BE2C (cell line): ENCODE measurements at places on chromosomes 11 and 22.

GRCh38 chr22:49657275-49657973, 170.2 kb downstream of the BRD1 start:
- DNase-seq = no peak

GRCh38 chr11:20048246-20048645, 112.0 kb downstream of the DBX1 start:
- no peak for DNase-seq

DNA sequence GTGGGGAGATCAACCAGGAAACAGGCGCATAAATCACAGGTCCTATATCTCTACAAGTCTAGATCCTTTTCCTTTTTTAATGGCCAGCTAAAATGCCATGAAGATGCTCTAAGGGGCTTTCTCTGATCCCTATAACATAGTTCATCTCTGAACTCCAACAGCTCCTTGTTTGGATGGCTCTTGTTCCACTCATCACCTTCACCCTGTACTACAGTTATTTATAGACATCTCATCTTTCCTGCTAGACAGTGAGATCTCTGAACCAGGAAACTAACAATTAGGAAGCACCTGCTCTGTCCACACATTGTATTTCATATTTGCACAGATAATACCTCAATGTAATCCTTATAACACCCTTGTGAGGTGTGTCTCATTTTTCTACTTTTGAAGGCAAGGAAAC, 31.6 kb downstream of the KCNA4 start:
- DNase-seq = no peak

DNA sequence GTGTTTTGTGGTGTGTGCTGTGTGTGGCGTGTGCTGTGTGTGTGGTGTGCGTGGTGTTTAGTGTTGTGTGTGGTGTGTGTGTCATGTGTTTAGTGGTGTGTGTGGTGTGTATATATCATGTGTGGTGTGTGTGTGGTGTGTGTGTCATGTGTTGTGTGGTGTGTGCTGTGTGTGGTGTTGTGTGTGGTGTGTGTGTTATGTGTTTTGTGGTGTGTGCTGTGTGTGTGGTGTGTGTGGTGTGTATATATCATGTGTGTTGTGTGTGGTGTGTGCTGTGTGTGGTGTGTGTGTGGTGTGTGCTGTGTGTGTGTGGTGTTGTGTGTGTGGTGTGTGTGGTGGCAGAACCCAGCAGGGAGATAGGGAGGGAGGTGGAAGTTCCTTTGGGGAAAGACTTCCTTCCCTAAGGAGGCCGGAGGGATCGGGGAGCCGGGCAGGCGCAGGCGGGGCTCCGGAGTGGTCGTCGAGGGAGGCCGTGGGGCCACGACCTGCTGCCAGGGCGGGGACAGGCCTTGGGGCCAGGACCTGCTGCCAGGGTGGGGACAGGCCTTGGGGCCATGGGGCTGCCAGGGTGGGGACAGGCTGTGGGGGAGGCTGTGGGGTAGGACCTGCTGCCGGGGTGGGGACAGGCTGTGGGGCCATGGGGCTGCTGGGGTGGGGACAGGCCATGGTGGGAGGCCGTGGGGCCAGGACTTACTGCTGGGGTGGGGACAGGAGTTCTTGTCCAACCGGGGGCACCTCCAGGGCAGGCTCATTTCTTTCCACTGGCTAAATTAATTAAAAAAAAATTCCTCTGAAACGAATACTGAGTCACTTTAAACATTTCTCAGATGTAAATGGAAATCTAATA, 15.2 kb downstream of the PIM3 start:
- DNase-seq = peak; percentile 28

- no peak for DNase-seq
Measured at GRCh38 chr22:38403812-38404211, 51.2 kb downstream of the KCNJ4 start.

- DNase-seq = no peak
Measured at GRCh38 chr11:68340003-68340767, 27.8 kb downstream of the LRP5 start.

DNA sequence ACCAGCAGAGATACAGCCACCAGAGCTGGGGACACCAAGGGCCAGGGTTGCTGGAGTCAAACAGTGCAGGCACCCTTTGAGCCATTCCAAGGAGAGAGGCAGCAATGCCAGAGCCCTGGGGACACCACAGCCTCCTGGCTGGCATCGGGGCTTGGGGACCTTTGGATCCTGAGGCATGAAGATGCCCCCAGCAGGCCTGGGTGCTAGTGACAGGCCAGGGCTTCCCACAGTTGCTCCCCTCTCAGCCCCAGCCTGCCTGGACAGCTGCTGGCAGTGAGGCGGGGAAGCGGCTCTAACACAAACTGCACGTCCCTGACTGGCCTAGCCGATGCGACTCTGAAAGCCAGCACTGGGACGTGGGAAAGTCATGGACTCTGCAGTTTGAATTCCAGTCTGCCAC, 2.7 kb downstream of the CD5 start:
- DNase-seq = no peak

GRCh38 chr22:27212617-27213177, 555.3 kb downstream of the MIAT start:
- DNase-seq = peak; percentile 64

DNA sequence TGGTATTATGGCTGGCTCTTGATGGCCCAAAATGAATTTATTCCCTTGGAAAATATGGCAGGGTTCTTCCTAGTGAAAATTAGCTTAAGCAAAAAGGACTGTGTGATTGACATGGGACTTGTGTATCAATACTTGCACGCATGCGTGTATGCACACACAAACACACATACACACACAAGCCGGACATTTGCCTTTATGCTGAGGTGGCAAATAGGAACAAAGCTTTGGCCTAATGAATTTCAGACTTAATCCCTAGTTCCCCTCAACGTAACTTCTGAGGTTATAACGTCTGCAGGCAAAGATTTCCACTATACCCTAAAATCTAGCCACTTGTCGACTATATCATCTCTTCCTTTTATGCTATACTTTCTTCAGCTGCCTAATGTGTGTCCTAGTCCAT, 2.9 kb upstream of the OR52I2 start:
- no peak for DNase-seq

DNA sequence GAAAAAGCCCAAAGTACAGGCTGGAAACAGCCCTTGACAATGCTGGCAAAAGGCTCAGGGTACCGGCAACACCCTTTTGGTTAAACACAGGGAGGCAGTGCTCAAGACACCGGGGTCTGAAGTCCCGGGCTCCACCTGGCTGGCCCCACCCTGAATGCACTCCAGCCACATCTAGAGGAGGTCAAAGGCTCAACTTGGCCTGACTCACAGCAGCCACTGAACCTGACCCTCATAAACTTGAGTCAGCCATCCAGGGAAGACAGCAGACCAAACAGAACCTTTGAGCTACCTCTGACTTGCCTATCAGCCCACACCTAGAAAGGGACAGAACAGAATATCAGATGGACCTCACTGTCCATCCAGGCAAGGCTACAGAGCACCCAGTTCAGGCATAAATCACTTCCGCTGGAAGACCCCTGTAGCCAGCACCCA, 3.8 kb downstream of the CFL1 start:
- no peak for DNase-seq

DNA sequence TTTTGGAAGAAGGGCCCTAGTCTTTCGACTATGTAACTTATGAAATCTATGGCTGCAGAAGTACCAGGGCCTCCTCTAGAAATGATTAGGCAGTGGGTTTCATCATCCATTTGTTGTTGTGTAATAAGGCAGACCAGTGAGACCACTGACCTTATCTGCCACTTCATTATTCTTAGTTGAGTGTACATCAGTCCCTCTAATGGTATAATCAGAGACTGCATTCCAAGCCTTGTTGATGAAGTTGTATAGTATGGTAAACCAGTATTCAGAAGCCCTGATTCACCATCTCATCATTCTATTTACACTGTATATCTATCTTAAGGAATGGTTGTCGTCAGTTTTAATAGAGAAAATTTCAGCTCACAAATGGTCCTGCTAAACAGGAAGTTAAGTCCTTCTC, 32.2 kb upstream of the GRIA4 start:
- DNase-seq = peak; percentile 8

DNA sequence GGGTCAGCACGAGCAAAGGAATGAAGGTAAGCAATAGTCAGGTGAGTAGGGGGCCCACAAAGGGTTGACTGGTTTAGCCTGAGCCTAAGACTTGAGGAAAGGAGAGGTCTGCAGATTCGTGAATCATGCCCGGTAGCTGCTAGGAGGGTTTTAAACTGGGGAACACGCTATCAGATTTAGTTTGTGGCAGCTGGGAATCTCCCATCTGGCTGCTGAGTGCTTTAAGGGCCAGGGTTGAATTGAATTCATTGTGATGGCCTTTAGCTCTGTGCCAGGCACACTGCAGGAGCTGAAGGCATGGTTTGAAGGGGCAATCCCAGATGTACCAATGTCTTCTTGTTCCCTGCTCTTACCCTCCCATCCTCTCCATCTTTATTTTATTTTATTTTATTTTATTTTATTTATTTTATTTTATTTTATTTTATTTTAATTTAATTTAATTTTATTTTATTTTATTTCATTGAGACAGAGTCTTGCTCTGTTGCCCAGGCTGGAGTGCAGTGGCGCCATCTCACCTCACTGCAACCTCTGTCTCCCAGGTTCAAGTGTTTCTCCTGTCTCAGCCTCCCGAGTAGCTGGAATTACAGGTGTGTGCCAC, 1.9 kb upstream of the NECTIN1 start:
- no peak for DNase-seq

DNA sequence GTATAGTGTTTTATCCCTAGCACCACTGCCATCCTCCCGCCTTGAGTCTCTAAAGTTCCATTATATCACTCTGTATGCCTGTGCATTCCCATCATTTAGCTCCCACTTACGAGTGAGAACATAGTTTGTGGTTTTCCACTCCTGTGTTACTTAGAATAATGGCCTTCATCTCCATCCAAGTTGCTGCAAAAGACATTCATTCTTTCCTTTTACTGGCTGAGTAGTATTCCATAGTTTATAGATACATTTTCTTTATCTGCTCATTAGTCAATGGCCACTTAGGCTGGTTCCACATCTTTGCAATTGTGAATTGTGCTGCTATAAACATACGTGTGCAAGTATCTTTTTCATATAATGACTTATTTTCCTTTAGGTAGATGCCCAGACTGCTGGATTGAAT, 24.4 kb downstream of the TAB1 start:
- DNase-seq = no peak

- DNase-seq = no peak
Measured at GRCh38 chr11:115920092-115920461, 415.9 kb upstream of the CADM1 start.

- no peak for DNase-seq
Measured at GRCh38 chr11:99098751-99099150, 78.0 kb downstream of the CNTN5 start.

- DNase-seq = peak; percentile 74
Measured at GRCh38 chr11:10304495-10305261, at the start of gene ADM. TSS of gene ADM (plus strand) at chr11:10305073. CDS start at chr11:10305701, 628 bp downstream.

- DNase-seq = no peak
Measured at GRCh38 chr11:130029137-130029536, 26.5 kb upstream of the PRDM10 start.

- DNase-seq = no peak
Measured at GRCh38 chr11:122360875-122361274, 244.9 kb upstream of the BLID start.

DNA sequence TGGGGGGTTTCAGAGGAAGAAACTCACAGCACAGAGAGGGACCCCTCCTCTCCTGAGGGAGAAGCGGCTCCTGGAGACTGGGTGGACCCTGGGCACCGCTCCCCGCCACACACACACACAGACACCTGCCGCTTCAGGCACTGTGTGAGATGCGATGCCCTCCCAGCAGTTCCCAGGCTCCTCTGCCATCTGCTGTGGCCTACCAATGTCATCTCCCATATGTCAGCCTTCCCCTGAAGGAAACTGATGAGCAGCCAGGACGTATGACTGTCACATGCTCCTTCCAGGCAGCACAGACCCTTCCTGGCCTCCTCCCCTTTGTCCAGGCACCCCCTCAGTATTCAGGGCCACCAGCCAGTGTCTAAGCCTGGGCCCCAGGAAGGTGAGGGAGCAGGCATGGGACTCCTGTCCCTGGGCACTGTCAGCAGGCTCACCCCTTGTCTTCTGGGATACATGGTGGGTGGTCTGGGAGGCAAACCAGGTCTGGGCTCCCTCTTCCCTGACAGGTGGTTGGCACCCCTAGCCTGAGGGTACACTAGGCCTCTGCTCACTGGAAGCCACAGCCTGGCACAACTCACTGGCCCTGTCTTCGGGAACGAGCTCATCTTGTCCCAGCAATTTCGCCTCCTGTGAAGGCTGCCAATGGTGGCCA, 11.8 kb upstream of the BCR start:
- DNase-seq = no peak

- no peak for DNase-seq
Measured at GRCh38 chr22:19818324-19819207, 36.1 kb downstream of the GNB1L start.

- no peak for DNase-seq
Measured at GRCh38 chr11:47538741-47539565, 14.0 kb downstream of the CELF1 start.

DNA sequence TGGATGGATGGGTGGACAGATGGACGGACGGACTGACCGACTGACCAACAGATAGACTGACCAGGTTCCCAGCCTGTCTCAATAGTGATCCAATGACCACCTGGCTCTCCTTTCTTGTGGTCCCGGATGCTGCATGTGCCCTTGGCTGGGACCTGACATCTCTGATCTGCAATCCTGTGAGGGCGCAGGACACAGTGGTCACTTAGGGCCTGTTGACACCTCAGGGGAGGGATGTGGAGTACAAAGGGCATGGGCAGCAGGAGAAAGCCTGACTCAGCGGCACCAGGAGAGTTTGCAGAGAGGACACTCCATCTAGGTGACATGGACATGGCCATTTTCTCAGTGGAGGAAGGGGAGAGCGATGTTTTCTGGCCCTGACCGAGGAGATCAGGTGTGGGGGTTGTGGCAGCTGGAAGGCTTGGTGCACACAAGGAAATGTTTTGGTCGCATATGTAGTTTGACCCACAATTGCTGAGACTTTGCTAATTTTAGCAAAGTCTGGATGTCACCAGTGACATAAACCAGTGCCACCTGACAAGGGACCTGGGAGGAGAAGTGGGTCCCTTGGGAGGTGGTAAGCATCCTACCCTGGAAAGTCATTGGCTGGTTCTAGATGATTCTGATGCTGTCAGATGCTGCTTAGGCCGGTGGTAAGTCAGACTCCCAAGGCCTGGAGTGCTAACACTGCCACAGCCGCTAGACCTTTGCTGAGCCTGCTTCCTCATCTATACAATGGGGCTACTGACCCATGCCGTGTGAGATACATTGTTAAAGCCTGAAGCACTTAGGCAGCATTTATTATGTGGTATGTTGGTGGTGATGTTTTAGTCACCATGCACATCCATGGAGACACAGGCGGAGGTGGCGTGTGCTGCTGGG, 50.7 kb downstream of the CD82 start:
- DNase-seq = no peak

DNA sequence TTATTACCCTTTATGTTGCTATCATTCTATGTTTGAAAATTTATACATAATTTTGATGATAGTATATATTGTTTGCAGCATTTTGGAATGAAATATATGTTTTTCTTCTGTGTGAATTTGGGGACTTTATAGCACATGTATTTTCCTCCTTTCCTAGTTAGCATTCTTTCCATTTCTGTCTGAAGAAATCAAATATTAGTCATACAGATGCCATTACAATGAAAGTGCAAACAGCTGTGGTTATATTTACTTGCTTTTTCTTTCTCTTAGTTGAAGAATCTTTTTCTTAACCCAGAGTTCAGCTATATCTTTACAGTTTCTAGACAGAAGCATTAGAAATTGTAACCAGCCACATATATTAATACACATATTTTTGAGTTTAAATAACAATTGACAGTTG, 753.1 kb upstream of the ARHGAP42 start:
- no peak for DNase-seq
